ENCODE measurements at places on chromosomes 2 and 18.

GRCh38 chr2:81235601-81236000, 931.0 kb upstream of the LRRTM1 start:
- no peak for DNase-seq

- DNase-seq = no peak
These were observed 6.0 kb upstream of the IL1A start for GRCh38 chr2:112790305-112790704.

DNA sequence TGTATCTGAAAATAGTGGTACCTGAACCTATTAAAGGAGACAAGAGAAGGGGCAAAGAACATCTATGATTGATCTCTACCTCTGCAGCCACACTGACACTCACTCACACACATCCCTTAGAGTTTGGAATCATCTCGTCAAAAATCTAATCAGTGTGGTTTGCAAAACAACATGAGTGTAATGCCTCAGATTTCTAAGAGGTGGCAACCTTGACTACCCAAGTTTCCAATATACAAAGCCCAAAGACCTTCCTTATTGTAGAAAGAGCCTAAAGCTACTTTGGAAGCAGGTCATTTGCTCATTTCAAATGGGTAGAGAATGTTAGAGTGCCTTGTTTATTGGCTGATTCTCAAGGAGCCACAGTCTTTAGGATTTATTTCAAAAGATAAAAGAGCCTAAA, 444.9 kb downstream of the ARHGAP15 start:
- DNase-seq = no peak

DNA sequence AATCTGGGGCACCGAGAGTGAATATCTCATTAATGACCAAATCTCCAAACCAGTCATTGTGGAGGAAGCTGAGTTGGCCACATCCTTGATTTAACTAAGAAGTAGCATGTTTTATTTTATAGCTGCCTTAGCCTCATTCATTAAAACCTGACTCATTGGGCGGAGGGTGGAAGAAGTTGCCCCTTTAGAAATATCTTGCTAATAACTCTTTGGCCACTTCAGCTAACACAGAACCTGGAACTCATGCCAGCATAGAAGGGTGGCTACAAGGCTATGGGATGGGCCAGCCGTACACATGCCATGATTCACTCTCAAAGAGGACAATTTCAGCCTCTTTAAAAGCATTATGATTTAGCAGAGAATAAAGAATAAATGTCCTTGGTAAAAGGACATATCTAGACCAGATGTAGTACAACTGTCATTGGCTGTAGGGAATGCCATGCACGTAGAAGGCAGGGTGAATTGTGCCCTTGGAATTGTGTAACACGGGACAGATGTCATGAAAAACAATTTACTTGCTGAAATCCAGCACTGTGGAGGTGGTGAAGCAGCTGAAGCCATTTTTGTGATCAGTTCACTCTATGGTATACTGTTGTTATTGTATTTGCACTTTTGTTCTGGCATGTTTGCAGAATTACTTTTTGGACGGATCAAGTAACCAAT, 330.0 kb downstream of the PLCL1 start:
- no peak for DNase-seq
